ENCODE measurements at places on chromosomes 3 and 15.
A peak's percentile ranks its signal among the peaks of the same experiment; 100 is the strongest.

- DNase-seq, result no peak
Observed at GRCh38 chr3:177886501-177886900, 649.7 kb upstream of the KCNMB2 start.

DNA sequence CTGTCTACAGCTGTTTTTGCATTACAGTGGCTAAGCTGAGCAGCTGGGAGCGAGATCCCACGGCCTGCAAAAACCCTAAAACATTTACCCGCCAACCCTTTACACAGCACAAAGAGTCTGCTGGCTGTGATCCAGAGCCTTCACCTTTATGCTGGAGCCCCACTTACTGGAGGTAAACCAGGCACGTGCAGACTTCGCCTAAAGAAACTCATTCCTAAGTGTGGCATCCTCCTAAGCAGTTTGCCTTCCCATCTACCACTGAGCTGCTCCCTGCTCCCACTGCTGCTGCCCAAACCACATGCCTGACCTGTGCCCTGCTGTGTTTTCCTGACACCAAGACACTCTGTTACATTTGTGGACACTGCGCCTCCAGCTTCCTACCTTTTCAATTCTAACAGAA, 53.0 kb downstream of the CHSY1 start:
- DNase-seq, result no peak

DNA sequence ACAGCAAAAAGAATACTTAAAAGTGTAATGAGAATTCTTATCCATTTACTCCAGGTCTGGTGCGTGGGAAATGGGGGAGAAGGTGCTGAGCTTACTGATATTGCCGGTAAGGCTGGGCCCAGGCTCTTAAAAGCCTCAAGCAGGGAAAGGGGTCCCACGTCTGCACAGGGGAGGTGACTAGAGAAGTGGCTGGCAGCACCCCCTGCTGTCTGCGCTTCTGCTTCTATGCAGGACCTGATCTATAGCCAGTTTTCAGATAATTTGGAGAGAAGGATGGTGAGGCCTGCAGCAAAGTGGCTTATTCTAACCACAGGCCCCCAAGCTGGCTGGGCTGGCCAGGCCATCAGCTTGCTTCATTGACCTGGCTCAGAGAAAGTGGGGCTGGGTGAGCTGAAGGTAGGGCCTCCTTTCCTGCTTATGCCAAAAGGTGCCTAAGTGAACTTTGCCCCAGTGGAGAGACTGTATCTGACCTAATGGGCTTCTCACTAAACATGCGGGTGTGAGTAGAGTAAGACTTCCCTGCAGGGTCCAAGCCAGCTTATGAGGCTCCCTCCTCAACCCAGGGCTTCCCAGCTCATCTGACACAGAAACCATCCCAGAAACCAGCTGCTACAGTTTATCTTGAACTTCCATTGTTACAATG, 30.9 kb upstream of the ATP1B3 start:
- no peak for DNase-seq

DNA sequence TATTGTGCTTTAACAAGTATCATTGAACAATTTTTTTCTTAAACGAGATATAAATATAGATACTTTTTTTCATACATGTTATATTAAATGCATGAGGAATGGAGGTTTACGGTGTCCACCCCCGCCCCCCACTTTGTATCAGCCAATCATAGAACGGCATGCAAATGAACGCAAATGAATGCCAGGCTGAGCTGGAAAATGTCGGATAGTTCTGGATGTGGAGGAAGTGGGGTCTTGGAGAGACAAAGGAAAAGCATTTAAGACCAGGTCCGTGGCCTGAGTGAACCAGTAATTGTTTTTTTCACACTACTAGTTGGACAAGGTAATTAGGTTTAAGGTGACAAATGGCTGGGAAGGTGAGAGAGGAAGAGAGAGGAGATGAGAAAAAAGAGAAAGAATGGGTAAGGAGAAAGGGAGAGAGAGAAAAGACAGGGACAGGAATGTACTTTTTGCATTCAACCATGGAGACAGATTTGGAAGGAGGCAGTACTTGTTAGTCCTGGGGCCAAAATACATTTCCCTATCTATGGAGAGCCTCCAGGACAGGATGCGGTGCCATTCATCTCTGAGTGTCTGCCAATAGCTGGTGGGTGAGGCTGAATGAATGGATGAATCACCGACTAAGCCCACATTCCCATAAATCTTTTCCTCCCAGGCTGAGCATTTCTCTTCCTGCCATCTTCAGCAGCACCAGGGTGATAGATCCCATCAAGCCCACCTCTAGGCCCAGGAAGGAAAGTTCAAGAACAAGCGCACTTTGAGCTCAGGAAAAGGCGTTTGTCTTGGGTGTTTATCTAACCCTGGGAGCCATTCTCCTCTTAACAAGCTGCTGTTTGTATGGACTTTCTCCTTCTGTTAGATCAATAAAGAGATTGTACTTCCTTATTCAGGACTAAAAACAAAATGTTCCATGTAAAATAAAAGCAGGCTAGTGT, 1.4 kb upstream of the RAD18 start:
- no peak for DNase-seq

DNA sequence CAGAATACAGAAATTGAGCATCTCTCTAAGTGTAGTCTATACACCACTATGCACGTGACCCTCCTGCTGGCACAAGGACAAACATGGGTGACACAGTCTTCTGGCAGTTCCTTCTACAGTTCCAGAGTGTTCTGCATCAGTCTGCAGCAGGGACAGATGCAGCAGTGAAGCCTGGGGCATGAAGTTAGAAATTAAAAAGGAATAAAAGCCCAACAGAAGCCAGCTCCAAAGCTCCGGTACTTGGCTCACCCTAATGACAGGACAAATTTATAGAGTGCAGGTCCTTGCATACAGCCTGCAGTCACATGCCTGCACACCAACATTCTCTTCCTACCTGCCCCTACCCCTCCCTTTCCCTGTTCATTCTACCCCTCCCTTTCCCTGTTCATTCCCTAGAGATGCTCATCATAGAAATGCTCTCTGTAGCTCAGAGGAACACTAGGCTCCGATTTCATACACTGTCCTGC, 15.0 kb downstream of the UACA start:
- DNase-seq, result no peak

DNA sequence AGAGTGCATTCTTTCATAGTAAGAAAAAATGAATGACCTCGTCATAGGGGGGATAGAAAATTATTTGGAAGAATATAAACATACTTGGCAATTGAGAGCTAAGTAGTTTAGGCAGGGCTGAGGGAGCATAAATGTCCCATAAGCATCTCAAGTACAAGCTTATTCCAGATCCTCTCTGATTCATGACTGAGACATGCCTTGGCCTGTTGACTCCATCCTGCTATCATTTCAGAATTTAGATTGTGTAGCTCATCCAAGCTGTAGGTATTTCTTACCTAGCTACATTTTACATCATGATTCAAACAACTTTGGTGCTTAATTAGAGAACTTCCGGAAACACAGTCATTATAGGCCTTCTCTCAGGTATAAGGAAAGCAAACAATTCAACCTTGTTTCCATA, 12.3 kb downstream of the POGLUT1 start:
- DNase-seq, result no peak

- DNase-seq, result no peak
Observed at GRCh38 chr3:160851629-160852210, 95.7 kb downstream of the PPM1L start.

DNA sequence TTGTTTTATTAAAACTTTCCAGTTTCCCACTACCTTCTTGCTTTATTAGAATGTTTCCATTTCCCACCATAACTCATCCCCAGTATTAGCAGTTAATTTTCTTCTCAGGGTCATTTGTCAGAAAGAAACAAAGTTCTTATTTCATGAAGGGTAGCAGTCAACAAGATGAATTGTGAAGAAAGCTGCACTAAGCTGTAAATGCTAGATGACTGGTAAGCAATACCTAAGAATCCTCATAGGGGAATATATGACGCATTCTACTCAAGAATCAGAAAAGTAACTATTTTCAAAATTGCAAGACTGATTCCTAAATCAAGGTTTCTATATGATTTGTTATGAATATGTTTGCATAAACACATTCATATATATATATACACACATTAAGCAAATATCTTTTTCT, 48.8 kb upstream of the WDR5B start:
- no peak for DNase-seq

- peak; percentile 37 for DNase-seq
Observed at GRCh38 chr3:184354121-184354728, 7.2 kb downstream of the CLCN2 start.

DNA sequence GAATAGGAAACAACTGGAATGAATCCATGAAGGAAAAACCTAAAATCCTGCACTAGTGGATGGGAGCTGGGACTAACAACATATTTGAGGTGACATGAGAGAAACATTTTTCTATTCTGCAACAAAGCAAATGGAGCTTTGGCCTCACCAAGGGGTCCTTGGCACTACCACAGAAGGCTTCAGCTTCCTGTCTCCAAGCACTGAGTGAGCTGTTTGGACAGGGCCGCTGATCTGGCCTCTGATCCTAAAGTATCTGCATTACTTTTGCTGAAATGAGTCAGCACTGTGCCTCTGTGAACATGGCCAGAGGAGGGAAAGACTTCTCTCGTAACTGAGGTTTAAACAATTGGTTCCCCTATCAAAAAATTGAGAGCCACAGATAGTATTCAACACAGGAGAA, 9.0 kb downstream of the ARPP21 start:
- no peak for DNase-seq

GRCh38 chr3:24396338-24396737, 98.3 kb downstream of the THRB start:
- no peak for DNase-seq

Data from T-helper 17 cell (primary cell).